ENCODE measurements at places on chromosomes 16 and 17. TPM values are rescaled to one million over a fixed set of nuclear protein-coding genes. Genes with fewer than 3 reads are reported as not detected.

DNA sequence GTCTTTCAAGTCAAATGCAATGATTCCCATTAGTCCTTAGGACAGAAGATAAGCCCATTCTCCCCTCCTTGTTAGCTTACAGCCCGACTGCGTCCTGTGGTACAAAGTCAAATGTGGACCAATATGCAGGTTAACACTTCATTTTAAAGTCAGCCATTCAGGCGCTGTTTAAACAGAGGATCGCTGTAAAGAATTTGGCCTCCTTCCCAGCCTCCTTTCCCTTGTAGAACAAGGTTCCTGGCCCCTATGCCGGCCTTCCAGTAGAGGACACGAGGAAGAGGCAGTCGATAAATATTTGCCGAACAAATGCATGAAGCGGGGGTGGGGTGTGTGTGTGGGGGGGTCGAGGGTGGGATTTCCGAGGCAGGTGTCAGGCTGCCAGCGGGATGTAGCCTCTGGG, 4.3 kb downstream of the SDK2 start:
- no peak for DNase-seq

- DNase-seq = no peak
Measured at GRCh38 chr17:70961341-70961740, 792.0 kb downstream of the KCNJ2 start.

DNA sequence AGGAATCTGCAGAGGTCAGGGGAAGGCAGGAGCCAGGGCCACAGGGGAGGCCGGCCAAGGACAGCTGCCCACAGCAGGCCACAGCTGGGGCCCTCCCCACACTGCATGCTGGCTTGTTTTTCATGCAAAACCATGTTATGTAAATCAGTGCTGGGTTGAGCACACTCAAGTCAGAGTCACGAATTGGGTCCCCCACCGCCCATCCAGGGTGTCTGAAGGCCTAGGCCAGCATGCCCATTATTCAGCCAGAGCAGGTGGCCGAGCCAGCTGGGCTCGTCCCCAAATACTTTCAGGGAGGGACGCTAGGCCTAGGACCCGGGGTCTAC, 51.2 kb upstream of the TOB1 start:
- DNase-seq = no peak

GRCh38 chr17:74527081-74527480, 4.2 kb downstream of the CD300LB start:
- no peak for DNase-seq

Gene MYOCD
- not detected for total RNA-seq

GRCh38 chr17:49941427-49941826, 27.6 kb upstream of the DLX4 start:
- DNase-seq = no peak

- peak; percentile 6 for DNase-seq
Measured at GRCh38 chr16:55835581-55835980, 2.7 kb upstream of the CES1 start.

Gene ADAD2
- not detected for total RNA-seq

DNA sequence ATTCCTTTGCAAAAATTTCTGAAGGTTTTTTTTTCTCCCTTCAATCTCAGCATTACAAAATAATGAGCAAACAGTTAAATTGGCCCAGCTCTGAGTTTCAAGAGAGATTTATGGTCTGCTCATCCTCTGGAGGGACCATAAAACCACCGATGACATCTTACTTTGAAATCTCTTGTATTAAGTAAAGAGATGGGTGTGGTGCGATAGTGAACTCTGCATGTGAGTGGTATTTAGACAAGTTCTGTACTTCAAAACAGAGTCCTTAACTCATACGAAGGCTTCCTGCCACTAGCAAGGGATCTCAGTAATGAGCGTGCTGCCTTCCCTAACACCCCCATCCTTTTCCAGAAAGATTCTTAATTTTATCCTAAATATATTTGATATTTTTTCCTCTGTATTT, 2.1 kb downstream of the FAM20A start:
- DNase-seq = peak; percentile 19

- no peak for DNase-seq
Measured at GRCh38 chr16:57775661-57776469, 26.4 kb downstream of the KIFC3 start.

Gene NTN1
- total RNA-seq = 0.20 TPM

DNA sequence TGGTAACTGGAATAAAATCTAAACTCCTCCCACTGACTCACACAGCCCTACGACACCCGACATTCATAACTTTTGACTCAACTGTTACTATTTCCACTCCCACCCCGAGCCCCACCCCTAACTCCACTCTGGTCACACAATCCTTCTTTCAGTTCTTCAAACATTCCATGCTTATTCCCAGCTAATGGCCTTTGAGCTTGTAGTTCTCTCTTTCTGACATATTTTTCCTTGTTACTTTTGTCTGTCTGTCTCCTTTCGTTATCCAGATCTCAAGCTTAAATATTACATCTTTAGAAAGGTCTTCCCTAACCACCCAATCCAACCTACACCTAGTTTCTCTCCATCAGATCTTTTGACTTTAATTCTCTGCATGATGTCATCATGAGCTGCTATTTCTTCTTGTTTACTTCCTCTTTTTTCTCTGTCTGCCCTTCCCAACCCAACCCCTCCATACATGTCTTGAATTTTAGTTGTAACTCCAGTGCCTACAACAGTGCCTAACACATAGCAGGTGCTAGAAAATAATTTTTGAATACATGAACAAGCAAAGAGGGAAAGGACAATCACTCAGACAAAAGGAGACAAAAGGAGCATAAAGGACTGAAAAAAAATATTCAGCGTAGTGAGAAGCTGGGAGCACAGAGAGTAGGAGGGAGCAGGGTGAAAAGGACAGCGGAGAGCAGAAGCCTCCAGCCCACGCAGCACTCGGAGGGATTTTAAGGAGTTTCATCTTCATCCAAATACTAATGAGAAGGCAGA, 65.2 kb upstream of the SMIM36 start:
- DNase-seq = peak; percentile 74

DNA sequence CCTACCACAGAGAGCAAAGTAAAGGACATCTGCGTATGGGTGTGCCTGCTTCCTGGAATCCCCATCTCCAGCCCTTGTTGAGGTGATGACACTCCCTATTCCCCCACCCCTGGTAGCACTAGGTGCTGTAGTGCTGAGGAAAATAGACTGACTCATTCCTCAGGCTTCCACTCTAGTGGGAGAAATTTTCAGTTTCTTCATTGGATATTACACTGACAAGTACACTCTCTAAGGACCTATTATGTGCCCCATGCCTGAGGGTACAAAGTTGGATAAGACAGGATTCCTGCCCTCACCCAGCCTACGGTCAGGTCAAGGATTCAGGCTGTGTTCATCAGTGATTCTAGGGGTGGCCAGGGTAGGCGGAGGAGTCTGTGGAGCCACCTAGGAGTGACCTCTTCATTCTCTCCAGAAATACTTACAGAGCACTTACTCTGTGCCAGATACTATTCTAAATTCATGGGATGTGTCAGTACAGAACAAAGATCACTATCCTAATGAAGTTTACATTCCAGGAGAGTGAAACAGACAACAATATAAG, 4.5 kb upstream of the ZC3H7A start:
- no peak for DNase-seq

- no peak for DNase-seq
Measured at GRCh38 chr17:82433560-82434215, 15.3 kb upstream of the OGFOD3 start.

DNA sequence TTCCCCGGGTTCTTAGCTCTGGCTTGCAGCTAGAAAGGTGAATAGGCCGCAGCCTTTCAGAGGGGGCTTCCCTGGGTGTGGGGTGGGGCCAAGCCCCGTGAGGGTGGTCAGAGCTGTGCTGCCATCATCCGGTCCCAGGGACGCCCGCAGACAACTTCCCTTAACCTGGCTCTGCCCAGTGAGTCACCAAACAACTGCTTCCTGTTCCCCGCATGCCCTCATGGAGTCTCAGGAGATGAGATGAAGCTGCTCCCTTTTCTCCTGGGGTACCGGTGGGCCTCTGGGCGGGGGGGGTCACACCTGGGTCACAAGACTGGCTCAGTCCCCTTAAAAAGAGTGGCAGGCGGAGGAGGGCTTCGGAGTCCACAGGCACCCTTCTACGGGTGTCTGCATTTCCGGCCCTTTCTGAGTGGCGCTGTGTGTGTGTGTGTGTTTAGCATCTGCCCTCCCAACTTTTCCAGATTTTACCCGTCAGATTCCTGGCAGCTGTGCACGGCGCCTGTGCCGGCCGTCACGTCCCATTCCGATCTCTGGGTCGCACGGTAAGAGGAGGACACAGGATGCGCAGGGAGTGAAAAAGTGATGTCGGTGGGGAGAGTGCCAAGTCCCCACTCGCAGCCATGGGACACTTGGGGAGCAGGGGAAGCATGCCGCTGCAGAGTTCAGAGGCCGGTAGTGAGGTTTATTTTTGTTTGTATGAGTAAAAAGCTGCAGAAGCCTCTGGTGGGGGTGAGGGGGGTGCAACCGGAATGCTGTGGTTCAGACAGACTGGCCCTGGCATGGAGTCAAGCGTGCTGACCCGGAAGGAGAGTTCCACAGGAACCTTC, 16.8 kb downstream of the HIC1 start:
- DNase-seq = no peak

- DNase-seq = no peak
Measured at GRCh38 chr16:17944345-17944744, 392.2 kb downstream of the NPIPA8 start.

DNA sequence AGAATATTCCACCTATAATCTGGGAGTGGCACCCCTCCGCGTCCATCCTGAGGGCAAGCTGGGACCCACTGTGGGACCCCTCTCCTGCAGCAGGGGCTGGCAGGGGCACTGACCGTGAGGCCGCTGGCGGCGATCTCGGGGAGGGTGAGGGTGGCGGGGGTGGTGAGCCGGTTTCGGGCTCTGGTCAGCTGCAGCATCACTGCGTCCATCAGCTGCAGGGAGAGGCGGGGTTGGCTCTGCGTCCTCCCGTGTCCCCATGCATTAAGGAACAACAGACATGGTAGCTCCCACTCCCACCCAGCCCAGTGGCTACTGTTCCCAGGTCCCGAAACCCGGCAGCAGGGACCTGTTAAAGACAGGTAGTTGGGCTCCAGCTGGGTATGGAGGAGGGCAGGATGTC, 3.3 kb downstream of the SMIM22 start:
- DNase-seq = no peak

DNA sequence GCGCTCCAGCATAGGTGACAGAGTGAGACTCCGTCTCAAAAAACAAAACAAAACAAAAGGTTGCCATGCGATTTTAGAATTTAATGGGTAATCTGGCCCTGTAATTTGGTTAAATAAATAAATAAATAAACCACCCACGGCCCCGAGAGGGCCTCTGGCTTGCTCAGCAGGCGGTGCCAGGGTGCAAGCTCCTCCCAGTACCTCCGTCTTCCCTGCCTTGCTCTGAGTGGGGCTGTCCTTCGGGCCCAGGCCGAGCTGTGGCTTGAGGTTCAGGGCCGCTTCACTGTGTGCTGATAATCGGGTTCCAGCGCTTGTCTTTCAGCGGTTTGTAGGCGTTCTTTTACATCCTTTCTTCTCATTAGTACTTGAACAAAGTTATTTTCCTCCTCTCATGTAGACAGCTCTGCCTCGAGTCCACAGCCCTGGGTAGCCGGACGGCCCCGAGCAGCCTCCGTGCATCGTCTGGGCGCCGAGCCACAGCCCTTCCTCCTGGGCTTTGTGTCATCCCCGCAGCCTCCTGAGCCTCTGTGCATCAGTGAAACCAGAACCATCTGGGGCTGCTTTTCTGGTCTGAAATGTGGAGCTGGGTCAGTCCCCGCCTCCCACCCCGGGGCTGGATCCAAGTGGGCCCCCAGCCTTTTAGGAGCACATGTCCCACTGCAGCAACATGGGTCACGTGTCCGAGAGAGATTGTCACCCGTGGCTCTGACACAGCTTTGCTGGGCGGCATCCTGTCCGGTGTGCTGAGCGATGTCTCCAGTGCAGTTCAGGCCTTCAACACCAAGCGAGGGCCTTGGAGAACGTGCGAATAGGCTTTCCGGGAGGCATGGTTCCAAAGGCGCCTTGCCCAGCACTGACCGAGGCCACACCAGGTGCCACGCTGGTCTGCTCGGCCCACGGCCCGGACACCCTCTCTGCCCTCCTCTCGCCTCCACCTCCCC, 157.4 kb upstream of the CHMP6 start:
- DNase-seq = no peak

Gene DNAH17
- total RNA-seq = 0.12 TPM

- no peak for DNase-seq
Measured at GRCh38 chr17:17034496-17035075, 7.7 kb upstream of the MPRIP start.

- DNase-seq = no peak
Measured at GRCh38 chr17:73394512-73395450, 83.0 kb upstream of the CDC42EP4 start.

GRCh38 chr17:61463316-61464129, 11.3 kb downstream of the TBX4 start:
- DNase-seq = no peak

Gene TPSAB1
- total RNA-seq = 0.39 TPM

Gene MYH8
- not detected for total RNA-seq

- DNase-seq = no peak
Measured at GRCh38 chr16:1651974-1652312, 26.1 kb upstream of the JPT2 start.

DNA sequence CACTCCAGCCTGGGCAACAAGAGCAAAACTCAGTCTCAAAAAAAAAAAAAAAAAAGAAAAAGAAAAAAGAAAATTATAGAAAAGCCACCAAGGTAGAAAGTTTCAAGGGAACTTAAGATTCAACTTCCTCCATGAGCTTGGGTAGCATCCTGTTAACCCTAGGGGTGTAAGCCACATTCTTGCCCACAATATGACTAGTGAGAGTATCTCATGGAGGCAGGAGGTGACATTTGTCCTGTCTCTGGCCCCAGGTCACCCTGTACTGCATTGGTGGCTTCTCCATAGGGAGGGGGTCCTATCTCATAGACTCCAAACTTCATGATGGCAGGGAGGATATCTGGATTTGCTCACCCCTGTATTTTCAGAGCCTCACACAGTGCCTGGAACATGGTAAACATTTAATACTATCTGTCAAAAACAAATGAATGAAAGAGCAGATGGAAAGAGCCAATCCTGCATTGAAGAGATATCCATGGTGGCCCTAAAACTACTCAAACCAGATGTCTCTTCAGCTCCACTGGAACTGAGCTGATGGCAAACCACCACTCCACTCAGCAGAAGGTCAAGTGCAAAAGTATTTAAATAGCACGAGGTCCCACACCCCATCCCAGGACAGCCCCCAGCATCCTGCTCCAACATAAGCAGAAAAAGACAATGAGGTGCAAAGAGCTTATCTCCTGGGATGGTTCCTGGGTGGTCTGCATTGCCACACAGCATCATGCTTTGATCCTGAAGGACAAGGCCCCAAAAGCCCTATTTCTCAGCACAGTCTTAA, 50.3 kb downstream of the EMP2 start:
- no peak for DNase-seq

- DNase-seq = peak; percentile 23
Measured at GRCh38 chr16:23145186-23145585, 4.1 kb downstream of the USP31 start.
